Mesendoderm (in vitro differentiated cells): ENCODE measurements at places on chromosomes 6 and 20.
A peak's percentile ranks its signal among the peaks of the same experiment; 100 is the strongest.

DNA sequence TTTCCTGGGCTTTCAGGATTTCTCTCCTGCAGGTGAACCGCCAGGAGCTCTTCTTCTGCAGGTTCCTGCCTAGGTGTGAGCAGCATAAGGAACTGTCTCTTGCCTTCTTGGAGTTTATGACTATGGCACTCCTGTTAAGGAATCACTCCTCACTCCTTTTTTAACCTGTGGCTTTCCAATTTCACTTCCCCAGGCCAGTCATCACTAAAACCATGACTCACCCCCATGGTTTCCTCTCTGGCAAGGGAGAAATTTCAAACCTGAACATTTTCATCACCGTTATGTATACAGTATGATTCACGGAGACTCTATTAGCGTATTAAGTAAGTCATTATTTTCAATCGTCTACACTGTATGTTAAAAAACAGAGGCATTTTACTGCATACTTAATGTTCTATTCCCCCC lies 78.2 kb upstream of the ARID1B start:
- no peak for DNase-seq

DNA sequence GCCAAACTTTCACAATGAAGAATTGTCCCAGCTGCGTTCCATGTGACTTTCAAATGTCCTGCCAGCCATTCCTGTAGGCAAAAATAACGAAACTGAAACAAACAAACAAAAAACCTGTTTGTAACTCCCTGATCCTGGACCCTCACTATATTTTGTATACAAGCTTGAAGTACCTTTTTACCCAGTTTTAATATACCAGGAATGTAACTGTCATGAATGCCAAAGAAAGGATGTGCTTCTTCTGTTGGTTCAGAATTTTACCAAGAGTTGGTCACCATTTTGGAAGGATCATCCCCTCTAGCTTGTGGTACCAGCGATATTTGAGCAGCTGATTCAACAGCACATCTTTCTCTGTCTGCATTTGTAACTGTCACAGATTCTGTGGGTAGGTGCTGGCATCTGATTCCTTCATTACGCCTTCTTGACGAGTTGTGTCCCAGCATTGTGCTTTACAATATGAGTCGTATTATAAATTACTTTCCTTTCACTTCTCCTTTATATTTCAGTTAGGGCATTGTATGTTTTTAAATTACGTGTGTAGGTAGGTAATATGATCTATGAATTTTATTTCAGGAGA lies 93.9 kb downstream of the DLGAP4 start:
- no peak for DNase-seq

DNA sequence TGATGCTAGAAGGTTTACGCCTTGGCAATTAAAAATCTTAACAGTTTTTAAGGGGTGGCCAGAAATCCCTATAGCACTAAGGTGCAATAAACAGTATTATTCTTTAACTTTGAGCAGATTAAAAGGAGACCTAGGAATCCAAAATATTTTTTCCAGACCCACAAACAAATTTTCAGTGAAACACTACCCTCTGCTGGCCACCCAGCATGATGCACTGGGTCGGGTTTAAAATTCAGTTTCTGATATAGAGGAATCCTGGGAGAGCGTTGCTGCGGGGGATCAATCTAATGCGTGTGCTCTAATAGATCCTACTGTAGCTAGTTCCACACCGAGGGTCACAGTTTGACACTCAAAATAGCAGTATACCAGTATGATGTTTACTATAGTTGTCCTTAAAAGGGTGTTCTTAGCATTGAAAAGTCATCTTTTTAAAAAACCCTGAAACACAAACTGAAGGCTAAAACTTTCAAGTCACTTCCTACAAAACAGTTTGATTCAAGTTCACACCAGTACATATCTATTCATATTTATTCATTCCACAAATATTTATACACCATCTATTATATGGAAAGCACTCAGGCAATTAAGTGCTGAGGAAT lies 10.2 kb downstream of the UBE3D start:
- DNase-seq: peak; percentile 56

DNA sequence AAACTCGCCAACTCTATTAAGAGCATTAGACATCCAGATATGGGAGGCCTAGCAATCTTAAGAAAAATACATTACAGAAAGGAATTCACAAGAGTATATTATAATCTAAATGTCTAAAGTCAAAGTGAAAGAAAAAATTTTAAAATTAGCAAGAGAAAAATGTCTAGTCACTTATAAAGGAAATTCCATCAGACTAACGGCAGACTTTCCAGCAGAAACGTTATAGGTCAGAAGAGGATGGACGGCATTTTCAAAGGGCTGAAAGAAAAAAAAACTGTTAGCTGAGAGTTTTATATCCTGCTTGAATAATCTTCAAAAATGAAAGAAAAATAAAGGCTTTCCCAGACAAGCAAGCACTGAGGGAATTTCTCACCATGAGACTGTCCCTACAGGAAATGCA lies 269.0 kb downstream of the HDGFL1 start:
- peak; percentile 36 for DNase-seq

DNA sequence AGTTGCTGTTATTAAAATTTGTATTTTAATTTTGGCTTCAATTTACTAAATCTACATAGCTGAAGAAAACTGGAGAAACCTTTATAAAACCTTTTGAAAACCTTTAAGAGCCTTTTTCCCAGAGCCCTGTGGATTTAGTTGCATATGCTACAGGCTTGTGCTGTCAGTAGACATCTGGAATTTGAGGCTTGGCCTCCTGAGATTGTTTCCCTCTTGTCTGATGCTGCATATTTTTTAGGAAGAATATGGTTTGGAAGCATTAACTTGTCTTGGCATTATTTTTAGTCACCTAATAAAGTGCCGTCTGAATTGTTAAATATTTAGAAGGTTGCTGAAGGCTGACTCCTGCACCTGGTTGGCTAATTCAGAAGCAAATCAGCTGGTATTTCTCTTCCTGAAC lies 369.4 kb downstream of the UTRN start:
- no peak for DNase-seq

- DNase-seq: peak; percentile 84
Measured at GRCh38 chr6:5302995-5303622, 41.8 kb downstream of the FARS2 start.

DNA sequence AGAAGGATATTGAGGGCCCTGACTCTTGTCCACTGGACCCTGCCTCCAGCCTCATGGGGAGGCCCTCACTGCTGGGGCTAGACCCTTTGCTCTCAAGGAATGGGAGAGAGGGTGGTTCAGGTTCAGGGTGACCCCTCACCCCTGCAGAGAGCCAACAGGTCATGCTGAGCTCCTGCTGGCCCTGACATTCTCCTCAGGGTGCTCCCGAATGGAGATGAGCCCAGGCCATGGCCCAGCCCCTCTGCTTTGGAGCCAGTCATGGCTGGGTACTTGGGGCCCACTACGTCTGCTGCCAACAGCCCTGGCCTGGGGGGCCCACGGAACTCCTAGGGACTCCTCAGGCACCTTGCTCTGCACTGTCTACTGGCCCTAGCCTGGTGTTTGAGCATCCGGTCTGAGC lies 49.2 kb upstream of the MLN start:
- no peak for DNase-seq

DNA sequence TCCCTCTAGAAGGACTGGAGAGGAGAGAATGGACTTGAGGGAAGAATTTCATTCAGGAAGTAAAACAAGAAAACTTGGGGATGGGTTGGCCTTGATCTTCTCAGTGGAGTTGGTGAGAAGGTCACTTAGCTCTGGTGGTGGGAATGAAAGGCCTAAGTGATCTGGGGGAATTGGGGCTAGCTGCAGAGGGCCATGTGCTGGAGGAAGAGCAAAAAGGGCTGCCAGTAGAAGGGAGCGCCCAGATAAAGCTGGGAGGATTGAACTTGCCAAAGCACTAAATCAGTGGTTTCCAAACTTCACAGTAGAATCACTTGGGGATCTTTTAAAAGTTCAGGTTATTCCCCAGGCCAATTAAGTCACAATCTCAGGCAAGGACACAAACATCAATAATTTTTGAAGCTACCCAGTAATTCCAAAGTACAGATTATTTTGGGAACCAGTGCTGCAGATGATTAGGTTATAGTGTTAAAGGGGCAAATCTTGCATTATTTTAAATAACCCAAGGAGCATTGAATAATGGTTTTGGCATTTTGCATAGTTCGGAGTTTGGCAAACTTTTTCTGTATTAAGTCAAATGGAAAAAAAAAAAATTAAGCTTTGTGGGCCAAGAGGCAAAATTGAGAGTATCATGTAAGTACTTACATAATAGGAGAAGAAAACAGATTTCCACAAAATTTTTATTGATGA lies 36.5 kb upstream of the RFPL4B start:
- DNase-seq: no peak

DNA sequence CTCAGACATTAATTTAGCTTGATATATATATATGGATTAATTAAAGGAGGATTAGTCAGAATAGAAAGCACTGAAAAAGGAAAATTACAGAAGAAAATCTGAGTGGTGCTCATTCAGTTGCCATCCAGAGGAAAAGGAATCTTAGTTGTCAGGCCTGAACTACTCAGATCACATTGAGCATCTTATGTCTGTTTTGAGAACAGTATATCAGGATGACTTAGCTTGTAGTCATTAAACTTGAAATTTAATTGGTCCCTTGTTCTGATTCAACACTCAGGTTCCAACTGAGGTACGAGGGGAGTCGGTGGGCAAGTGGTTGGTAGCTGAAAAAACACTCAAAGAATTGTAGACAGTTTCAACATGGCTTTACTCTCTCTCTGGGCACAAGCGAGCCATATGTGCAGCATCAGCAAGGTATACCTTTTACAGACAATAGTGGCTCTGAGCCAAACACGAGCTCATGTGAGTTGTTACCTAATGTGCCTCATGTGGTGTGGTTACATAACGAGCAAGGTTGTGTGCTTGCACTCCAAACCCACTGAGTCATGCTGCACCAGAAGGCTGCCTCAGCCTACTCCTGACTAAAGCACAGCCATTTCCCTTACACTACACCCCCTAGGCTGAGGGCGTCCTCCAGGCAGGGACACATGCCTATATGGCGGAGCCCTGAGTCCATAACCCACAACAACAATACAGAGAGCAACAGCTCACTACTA lies 73.0 kb upstream of the HMGN3 start:
- DNase-seq: no peak

- no peak for DNase-seq
Measured at GRCh38 chr20:33812908-33813462, 1.8 kb downstream of the CHMP4B start.

DNA sequence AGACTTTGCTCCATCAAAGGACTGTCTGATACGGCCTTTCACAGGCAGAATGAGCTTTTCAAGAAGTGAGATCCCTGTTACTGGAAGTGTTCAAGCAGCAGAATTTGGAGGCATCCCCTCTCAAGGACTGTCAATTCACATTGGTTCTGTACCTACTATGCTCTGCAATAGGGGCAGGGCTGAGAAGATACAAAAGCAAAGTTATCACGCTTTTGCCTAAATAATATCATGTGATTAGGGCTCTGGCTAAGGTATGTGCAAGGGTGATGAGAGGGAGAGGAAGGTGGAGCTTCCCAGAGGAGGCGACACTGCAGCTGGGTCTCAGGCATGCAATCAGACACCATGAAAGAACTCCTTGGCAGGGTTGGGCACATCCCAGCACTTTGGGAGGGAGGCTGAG lies 80.2 kb upstream of the PIM1 start:
- no peak for DNase-seq

GRCh38 chr6:9732056-9732455 lies 682.8 kb downstream of the TFAP2A start:
- no peak for DNase-seq

DNA sequence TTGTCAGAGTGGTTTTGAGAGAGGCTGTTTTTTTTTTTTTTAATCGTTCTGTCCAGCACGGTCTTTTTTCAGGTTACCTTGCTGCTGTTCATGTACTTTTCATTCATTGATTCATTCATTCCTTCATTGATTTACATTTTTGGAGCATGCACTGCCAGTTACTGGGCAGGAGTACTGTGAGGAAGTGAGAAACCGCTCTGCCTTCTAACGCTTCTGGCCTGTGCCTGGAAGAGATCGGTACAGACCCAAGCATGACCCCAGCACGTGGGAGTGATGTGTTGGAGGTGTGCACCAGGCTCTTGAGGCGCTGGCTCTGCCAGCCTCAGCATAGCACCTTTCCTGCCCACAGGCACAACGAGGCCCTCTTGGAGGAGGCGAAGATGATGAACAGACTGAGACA lies 9.1 kb downstream of the RIPK1 start:
- DNase-seq: no peak

GRCh38 chr6:124319410-124319809 lies 515.7 kb downstream of the NKAIN2 start:
- no peak for DNase-seq

DNA sequence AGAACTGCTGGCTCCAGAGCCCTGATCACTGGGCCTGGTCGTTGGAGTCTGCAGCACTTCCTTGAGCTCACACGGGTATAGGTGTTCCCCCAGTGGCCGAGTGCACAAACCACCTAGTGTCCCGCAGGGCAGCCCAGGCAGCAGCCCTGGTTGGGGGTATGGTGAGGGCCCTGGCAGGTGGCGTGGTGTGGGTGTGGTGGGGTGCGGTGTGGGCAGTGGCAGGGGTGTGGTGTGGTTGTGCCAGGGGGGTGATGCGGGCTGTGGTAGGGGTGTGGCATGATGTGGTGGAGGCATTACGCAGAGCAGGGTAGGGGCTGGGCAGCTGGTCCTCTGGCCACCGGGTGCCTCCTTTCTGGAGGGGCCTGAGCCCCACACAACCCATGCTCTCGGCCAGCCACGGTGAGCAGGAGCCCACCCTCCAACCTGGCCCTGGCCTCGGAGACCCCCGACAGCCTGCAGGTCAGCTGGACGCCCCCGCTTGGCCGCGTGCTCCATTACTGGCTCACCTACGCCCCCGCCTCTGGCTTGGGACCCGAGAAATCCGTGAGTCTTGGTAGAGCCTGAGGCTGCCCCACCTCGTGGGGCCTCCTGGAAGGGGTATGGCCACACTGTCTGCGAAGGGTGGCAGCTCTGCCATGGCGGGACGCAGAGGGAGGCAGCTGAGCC lies 20.5 kb downstream of the COL20A1 start:
- DNase-seq: no peak

DNA sequence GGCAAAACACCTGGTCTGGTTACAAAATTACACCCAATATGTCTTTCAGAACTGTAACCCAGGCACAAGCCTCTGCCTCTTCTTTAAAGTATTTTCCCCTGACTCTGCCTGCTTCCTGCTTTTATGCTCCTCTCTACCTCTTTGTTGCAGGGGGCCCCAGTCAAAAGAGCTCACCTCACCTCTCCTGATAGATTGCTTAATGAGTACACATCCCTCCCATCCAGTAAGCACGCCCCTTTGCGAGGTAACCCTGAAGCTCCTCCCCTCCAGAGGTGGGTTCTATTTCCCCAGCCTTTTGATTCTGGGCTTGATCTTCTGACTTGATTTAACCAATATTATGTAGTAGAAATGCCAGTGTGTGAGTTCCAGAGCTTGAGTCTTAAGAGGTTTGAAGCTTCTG lies 56.6 kb upstream of the EYA2 start:
- DNase-seq: peak; percentile 55
